Stimulated activated CD4-positive, alpha-beta T cell treated with anti-CD3 and anti-CD28 coated beads, Interleukin-12 subunit alpha, Interleukin-12 subunit beta, amount 100 ng/mL, for 24 hours (primary cell): ENCODE measurements at places on chromosomes 2 and 18.

- DNase-seq: no peak
Measured at GRCh38 chr18:66729442-66730239, 125.8 kb upstream of the CDH19 start.

DNA sequence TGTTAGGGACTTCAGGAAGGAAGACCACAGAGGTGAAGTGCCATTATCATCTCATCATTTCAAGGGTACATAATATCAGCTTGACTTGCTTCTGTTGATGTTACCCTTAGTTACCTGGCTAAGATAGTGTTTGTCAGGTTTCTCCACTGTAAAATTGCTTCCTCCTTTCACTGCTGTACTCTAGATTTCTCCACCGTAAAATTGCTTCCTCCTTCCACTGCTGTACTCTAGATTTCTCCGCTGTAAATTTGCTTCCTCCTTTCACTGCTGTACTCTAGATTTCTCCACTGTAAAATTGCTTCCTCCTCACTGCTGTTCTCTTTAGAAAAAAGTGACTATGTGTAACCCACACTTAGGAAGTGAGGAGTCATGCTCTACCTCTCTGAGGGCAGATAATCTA is 1460.3 kb downstream of the SUCLG1 start:
- no peak for DNase-seq

- no peak for DNase-seq
Measured at GRCh38 chr18:74669136-74669798, 71.6 kb downstream of the ZNF407 start.

DNA sequence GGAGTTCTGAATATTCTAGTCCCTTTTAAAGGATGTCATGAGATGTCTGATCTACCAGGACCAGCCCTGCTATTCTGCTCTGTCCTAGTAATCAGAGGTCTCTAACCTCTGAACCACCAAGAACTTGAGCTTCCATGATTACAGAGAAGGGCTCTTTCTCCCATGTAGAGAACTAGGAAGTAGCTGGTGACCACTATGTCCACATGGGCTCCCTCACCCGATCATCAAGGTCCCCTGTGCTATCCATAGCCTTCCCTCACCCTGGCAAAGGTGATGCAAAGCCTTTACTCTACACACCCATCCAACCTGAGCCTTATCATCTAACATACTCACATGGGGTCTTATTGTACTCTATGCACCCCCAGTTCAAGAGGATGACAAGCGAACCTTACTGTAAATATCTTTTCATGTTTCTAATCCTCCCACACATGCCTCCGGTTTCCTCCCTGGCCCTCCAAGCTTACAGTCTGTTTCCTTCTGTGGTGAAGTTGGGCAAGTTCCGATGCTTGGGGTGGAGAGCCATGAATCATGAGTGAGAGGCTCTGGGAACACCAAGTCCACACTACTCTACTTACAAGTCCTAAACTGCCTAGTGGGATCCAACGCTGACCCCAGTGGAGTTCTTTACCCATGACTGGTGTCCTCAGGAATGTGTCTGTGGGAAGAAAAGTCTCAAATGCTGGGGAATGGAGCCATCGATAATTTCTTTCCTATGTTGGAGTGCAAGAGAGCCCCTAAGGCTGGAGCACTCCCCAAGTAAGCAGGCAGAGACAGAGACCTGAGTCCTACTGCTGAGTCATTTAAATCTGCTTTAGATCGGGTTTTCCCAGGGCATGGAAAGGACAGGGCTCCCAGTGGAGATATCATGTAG is 73.3 kb upstream of the KLF7 start:
- DNase-seq: peak; percentile 43

- peak; percentile 45 for DNase-seq
Measured at GRCh38 chr2:144183727-144184126, 336.2 kb downstream of the ZEB2 start.

DNA sequence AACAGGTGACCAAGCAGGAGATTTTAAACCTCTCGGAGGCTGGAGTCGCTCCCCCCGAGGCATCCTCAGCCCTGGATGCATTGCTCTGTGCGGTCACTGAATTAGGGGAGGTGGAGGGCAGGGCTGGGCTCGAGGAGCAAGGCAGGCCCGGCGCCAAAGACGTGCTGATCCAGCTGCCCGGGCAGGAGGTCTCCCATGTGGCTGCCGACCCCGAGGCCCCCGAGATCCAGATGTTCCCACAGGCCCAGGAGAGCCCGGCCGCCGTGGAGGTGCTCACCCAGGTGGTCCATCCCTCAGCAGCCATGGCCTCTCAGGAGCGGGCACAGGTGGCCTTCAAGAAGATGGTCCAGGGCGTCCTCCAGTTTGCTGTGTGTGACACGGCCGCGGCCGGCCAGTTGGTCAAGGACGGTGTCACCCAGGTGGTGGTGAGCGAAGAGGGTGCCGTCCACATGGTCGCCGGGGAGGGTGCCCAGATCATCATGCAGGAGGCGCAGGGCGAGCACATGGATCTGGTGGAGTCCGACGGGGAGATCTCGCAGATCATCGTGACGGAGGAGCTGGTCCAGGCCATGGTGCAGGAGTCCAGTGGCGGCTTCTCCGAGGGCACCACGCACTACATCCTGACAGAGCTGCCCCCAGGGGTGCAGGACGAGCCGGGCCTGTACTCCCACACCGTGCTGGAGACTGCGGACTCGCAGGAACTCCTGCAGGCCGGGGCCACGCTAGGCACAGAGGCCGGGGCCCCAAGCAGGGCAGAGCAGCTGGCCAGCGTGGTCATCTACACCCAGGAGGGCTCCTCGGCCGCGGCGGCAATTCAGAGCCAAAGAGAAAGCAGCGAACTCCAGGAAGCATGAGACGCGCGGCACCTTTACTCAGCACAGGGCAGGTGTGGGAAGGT is 145.1 kb downstream of the PTGR3 start:
- no peak for DNase-seq

DNA sequence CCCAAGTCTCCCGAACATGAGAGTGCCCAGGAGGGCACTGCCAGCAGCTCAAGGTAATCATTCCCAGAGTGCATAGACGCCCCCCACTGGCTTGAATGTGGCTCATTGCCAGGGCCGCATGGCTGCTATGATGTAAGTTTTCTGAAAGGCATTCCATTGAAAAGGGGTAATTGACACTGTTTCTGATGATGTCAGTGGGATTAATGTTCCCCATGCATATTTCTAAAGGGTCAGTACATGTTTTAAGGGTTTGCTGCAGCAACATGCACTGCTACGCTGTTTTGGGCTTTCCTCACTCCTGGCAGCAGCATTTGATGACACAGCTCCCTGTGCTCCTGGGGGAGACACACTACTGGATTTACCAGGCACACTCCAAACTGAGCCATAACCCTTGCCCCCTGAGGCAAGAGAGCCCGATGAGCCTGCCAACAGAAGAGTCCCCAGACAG is 36.7 kb downstream of the KIAA2012 start:
- DNase-seq: no peak

GRCh38 chr18:12768625-12769024 is 65.8 kb downstream of the PSMG2 start:
- no peak for DNase-seq

- no peak for DNase-seq
Measured at GRCh38 chr2:201194097-201194496, 11.2 kb downstream of the CASP10 start.

DNA sequence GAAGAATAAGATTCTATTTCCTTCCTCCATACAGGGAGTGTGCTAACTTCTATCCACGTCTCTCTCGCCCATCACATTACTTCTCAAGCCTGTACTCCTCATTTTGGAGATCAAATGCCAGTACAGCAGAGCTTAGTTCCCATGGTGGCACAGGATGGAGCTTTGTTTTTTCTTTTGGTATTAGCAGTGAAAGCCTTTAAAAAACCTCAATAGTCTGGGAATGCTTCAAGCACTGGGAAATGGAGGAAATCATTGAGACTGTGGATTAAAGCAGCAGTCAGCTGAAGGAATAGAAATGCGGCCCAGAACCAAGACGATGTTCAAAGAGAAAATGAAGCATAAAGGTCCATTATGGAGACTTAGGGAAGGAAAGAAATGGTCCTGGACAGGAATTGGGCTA is 102.3 kb downstream of the NRXN1 start:
- DNase-seq: no peak

DNA sequence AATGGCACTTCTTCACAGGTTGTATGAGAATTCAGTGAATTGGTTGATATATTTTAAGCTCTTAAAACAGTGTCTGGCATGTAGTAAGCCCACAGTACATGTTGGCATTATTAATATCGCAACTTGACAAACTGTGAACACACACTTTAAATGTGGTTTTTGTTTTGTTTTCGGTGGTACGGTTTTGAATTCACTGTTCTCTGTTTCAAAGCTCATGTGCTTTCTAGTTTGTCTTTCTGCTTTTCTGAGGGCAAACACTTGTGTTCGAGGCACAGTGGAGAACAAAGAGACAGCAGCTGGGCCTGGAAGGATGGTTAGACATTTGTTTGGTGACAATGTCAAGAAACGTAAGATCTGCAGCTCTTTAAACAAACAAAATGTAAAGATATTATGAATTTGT is 276.5 kb upstream of the MC4R start:
- no peak for DNase-seq

DNA sequence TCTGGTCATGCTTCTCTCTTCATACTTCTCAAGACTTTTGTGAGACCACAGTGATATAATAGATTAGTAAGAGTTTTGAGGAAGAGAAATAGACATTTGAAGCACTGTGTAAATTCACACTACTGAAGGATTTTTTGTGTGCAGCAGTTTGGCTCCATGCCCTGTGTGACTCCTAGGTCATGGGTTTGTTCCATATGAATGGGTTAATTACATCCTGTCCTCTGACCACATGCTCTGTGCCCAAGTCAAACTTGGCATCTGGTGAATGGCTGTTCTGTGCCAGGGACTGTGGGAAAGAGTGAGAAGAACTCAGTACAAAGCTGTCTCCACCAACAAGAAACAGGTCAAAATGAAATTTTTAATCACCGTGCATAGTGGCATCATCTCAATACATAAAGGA is 304.0 kb downstream of the LNPK start:
- DNase-seq: no peak

- no peak for DNase-seq
Measured at GRCh38 chr2:167756446-167756845, 490.9 kb downstream of the STK39 start.

DNA sequence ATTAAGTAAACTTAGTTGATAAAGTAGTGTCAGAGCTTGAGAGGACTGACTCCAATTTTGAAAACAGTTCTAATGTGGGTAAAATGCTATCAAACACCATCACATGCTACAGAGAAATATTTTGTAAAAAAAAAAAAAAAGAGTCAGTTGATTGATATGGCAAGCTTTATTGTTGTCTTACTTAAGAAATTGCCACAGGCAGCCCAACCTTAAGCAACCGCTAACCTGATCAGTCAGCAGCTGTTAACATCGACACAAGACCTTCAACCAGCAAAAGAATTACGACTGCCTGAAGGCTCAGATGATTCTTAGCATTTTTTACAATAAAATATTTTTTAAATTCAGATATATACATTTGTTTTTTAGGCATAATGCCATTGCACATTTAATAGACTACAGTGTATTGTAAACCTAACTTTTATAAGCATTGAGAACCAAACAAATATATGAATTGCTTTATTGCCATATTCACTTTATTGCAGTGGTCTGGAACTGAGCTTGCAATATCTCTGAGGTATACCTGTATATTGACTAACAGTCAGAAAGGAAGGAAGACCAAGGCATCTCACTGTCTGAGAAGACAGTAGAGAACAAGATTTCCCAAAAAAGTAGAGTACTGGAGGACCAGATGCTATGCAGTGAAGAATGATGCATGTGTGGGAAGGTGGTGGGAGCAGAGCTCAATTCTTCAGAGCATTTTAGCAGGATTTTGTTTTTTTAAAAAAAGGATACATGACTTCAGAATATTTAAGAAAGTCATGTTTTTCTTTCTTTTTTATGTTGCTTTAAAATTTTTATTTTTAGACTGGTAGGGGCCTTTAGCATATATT is 973.8 kb upstream of the GYPC start:
- no peak for DNase-seq

DNA sequence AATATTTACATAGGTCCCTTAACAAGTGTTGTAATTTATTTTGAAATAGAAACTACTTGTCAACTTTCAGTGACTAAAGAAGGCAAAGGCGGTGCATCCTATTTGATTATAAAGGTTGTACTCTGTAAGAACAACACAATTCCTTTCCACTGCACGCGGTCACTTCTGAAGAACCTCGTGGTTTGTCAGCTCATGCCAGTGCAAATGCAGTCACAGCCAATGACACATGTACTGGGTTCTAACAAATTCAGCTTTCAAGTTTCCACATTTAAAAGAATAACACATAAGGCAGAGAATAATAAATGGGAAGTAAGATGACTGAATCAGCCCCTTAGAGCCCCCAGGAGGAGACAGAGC is 39.7 kb downstream of the CYB5A start:
- no peak for DNase-seq

DNA sequence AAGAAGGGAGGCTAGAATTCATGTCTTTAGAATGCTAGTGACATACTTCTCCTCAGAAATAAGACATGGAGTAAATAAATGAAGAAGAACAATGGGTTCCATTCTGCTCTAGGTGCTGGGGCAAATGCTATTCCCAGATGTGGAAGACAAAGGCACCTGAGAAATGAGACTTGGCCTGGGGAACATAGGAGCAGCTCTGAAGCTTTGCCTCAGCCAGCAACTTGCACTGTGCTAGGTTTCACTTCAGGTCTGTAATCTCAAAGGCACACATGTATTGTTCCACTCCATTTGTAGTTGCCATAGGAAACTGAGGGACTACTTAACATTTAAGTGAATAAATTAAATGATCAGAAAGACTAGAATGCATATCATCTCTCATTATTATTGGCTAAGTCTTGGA is 538.9 kb upstream of the REG3G start:
- DNase-seq: no peak

GRCh38 chr2:129296806-129297205 is 682.7 kb upstream of the RAB6C start:
- no peak for DNase-seq

GRCh38 chr2:142586693-142587580 is 290.5 kb upstream of the KYNU start:
- DNase-seq: no peak

- DNase-seq: no peak
Measured at GRCh38 chr2:171531836-171532450, 9.7 kb downstream of the CYBRD1 start.

- no peak for DNase-seq
Measured at GRCh38 chr2:10325278-10326145, 22.8 kb downstream of the HPCAL1 start.

- peak; percentile 43 for DNase-seq
Measured at GRCh38 chr2:176140513-176141317, 10.6 kb upstream of the HOXD4 start.

- no peak for DNase-seq
Measured at GRCh38 chr2:127574656-127575055, 39.2 kb downstream of the MYO7B start.

DNA sequence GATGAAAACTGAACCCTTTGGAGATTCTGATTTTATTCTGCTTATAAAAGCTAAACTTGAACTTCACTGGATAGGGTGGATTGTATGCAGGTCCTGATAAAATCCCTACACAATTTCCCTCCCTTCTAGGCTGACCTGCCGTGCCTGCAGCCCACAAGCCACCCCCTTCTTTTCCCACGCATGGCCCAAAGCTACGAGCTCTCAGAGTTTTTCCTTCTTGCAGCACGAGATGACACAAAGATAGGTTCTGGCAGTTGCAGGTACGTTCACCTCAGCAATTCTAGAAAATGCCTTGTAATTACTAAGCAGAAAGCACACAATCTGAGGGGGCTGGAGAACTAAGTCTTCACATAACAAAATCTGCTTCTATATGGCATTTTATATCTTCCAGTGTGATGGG is 110.6 kb upstream of the ATP8B1 start:
- no peak for DNase-seq
